ENCODE measurements at places on chromosomes 4 and X. TPM values are rescaled to one million over a fixed set of nuclear protein-coding genes. Genes with fewer than 3 reads are reported as not detected.

GRCh38 chr4:122480655-122481487 lies 24.3 kb upstream of the IL2 start:
- no peaks in the 10 kb centered on the region for H3K36me3 ChIP-seq
- no peak overlapping the region for H3K27ac ChIP-seq
- H3K4me3 ChIP-seq: no peak overlapping the region
- no peaks in the 10 kb centered on the region for H3K4me1 ChIP-seq

GRCh38 chr4:42278709-42279324 lies 118.5 kb upstream of the SHISA3 start:
- no peak overlapping the region for H3K27ac ChIP-seq
- H3K4me3 ChIP-seq: no peak overlapping the region
- no peak for DNase-seq
- H3K36me3 ChIP-seq: no peaks in the 10 kb centered on the region
- no peaks in the 10 kb centered on the region for H3K4me1 ChIP-seq

The CXorf51A gene
- not detected for total RNA-seq

DNA sequence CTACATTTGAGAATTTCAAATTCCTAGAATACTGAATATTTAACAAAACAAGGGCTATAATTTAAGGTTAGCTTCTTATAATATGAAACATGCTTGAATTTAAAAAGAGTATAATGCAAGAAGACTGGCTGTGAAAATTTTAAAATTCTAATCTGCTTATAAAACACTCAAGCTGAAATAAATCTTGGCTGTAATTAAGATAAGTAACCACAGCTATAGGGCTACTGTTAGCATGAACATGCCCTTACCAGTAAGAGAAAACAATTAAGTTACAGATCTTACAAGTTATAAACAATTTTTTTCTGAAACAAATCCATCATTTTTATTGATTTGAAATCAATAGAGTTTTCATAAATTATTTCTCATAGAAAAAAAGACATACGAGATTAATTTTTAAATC lies 148.2 kb downstream of the INPP4B start:
- no peaks in the 10 kb centered on the region for H3K4me1 ChIP-seq
- DNase-seq: no peak

The ACE2 gene
- not detected for total RNA-seq

The MAGEA2 gene
- total RNA-seq: 3.5 TPM

DNA sequence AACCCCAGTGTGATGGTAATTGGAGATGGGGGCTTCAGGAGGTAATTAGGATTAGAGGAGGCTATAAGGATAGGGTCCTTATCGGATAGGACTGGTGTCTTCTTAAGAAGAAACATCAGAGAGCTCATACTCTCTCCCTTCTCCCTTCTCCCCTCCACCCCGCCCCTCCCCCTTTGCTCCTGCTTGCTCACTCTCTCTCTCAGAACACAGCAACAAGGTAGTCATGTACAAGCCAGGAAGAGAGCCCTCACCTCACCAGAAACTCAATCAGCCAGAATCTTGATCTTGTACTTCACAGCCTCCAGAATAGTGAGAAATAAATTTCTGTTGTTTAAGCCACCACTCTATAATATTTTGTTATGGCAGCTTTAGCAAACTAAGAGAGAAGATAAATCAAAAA lies 4.5 kb downstream of the DDX60L start:
- no peak overlapping the region for H3K27ac ChIP-seq
- peaks cover 8% of the 10 kb centered on the region for H3K27me3 ChIP-seq
- no peak overlapping the region for H3K4me3 ChIP-seq
- no peak for DNase-seq
- H3K36me3 ChIP-seq: no peaks in the 10 kb centered on the region

The CLNK gene
- total RNA-seq: not detected

DNA sequence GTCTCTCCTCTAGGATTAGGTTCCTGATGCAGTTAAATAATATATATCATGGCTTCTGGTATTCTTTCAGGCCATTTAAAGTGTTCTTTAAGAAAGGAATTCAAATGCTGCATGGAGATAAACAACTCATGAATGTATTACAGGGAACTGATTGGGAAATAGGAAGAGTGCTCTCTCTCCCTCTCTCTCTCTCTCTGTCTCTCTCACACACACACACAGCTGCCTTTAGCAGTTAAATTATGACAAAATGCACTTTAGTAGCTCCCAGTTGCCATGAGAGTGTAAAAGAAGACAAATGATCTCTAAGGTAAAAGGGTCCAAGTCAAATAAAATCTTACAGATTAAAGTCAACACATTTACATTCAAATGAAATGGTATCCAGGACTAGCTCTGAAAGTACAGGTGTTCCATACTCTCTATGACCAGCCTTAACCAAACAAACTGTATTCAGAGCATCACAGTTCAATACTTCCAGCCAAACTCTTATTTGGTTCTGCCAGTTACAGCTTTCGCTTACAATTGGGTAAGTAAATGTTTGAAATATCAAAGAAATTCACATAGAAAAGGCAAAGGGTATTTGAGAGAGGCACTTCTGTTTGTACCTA lies 94.7 kb upstream of the CXXC4 start:
- H3K27ac ChIP-seq: no peak overlapping the region
- H3K27me3 ChIP-seq: no peaks in the 10 kb centered on the region
- no peak for DNase-seq

- H3K4me1 ChIP-seq: peaks cover 7% of the 10 kb centered on the region
- H3K27ac ChIP-seq: no peak overlapping the region
These were observed 30.8 kb downstream of the BLOC1S4 start for GRCh38 chr4:6746721-6747293.

The SUPT20HL1 gene
- not detected for total RNA-seq

The GRIA2 gene
- 0.13 TPM for total RNA-seq

DNA sequence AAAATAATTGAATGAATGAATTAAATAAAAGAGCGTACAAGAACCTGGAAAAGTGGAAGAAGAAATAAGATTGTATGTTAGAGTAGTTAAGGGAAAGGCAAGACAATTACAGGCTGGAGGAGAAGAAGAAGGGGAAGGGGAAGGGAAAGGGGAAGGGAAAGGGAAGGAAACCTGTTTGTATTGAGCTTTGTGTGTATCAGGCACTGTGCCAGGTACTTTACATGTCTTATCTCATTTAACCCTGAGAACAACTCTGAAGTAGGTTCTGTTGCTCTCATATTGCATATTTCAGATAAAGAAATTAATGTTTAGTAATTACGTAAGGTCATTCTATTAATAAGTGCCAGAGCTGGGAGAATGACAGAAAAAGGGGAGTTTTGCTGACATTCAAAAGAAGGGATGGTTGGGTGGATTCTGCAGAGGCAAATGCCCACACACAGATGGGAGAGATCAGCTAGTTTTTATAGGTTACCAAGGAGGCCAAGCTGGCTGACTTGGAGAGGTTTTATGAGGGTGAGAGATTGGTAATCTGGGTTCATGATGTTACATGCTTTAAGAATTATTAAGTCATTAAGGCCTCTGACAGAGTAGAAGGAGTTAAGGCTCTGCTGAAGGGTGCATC lies 92.3 kb upstream of the LCORL start:
- H3K27me3 ChIP-seq: no peaks in the 10 kb centered on the region
- no peak for DNase-seq
- no peaks in the 10 kb centered on the region for H3K36me3 ChIP-seq
- peaks cover 38% of the 10 kb centered on the region for H3K4me1 ChIP-seq
- no peak overlapping the region for H3K4me3 ChIP-seq

The TASL gene
- not detected for total RNA-seq

DNA sequence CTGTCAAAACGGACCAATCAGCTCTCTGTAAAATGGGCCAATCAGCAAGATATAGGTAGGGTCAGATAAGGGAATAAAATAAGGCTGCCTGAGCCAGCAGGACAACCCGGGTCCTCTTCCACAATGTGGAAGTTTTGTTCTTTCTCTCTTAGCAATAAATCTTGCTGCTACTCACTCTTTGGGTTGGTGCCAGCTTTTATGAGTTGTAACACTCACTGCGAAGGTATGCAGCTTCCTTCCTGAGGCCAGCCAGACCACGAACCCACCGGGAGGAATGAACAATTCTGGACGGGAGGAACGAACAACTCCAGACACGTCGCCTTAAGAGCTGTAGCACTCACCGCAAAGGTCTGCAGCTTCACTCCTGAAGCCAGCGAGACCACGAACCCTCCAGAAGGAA lies 287.8 kb downstream of the RAPGEF2 start:
- peaks cover 2% of the 10 kb centered on the region for H3K4me1 ChIP-seq
- no peak overlapping the region for H3K27ac ChIP-seq
- no peaks in the 10 kb centered on the region for H3K36me3 ChIP-seq
- no peak overlapping the region for H3K4me3 ChIP-seq
- no peak for DNase-seq
- peaks cover 4% of the 10 kb centered on the region for H3K27me3 ChIP-seq

DNA sequence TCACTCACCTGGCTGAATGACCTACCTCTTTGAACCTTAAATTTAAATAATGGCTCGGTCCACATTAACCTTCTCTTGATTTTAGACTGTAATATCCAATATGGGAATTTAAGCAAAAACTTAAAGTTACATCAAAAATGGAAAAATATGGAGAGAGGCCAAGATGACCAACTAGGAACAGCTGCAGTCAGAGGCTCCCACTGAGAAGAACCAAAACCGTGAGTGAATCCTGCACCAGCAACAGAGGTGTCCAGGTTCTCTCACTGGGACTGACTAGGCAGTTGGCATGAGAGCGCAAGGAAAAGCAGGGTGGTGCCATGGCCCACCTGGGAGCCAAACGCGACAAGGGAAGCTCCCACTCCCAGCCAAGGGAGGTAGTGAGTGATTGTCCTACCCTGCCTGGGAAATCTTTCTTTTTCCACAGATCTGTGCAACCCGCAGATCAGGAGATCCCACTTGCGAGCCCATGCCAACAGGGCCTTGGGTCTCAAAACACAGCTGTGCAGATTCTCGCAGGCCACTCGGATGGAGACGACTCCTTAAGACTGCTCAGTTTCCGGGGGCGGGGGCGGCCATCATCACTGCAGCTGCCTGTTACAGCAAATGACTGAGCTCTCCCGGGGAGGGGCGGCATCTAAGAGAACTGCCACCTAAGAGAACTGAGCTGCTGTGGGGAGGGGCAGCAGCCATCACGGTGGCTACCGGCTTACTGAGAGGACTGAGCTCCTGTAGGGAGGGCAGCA lies 343.4 kb downstream of the DMD start:
- peaks cover 1% of the 10 kb centered on the region for H3K27me3 ChIP-seq
- no peak overlapping the region for H3K4me3 ChIP-seq
- no peaks in the 10 kb centered on the region for H3K36me3 ChIP-seq
- no peaks in the 10 kb centered on the region for H3K4me1 ChIP-seq
- no peak for DNase-seq

The TMPRSS11F gene
- total RNA-seq: not detected

DNA sequence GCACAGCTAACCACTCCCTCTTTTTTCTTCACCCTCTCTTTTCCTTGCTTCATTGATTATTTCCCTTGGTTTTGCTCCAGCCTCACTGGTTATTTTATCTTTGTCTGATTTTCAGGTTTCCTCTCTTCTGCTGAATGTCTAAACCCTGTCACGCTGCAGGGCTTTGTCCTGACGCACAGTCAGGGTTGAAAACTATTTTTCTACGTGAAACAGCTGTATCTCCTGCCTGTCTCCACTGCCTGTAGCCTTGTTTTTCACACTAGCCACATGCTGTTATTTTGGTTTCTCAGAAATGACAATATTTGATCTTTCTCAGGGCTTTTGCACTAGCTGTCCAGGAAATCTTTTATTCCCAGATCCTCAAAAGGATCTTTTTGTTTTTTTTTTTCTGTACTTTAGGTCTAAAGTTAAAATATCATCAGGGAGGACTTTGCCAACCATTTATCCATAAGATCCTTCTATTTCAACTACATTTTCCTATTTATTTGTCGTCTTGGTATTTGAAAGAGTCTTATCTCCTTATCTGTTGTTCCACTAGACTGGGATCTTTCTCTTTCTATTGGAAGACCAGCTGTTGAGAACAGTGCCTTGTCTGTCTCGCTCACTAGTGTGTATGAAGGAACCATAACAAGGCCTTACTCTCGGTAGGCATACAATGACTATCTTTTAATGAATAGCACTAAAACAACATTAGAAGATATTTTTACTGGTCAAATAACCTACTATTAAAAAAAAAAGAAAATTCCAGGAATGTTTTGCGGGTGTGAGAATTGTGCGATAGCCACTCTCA lies 164.3 kb downstream of the PDHA2 start:
- H3K36me3 ChIP-seq: no peaks in the 10 kb centered on the region
- H3K4me3 ChIP-seq: no peak overlapping the region
- no peaks in the 10 kb centered on the region for H3K27me3 ChIP-seq
- no peak for DNase-seq
- no peaks in the 10 kb centered on the region for H3K4me1 ChIP-seq

GRCh38 chr4:138868562-138868961 lies 147.0 kb upstream of the NOCT start:
- DNase-seq: no peak
- peaks cover 8% of the 10 kb centered on the region for H3K4me1 ChIP-seq
- H3K27ac ChIP-seq: no peak overlapping the region

The PRDM8 gene
- total RNA-seq: 30.5 TPM

The TRIM75 gene
- total RNA-seq: not detected

DNA sequence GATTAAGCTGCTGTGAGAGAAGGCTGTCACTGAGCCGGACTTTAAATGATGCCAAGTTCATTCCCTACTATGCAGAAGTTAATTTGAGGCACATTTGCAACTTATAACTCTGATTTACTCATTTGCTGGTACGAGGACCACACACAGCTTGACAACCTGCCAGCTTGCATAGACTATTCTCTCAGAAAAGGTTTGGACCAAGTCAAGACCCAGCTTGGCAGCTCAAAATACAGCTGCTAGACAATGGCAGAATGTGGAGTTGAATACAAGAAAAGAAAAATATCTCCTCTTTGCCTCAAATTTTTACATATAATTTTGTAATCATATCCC lies 338.9 kb downstream of the DHX15 start:
- no peaks in the 10 kb centered on the region for H3K27me3 ChIP-seq
- no peak for DNase-seq
- H3K36me3 ChIP-seq: no peaks in the 10 kb centered on the region
- H3K4me3 ChIP-seq: no peak overlapping the region

DNA sequence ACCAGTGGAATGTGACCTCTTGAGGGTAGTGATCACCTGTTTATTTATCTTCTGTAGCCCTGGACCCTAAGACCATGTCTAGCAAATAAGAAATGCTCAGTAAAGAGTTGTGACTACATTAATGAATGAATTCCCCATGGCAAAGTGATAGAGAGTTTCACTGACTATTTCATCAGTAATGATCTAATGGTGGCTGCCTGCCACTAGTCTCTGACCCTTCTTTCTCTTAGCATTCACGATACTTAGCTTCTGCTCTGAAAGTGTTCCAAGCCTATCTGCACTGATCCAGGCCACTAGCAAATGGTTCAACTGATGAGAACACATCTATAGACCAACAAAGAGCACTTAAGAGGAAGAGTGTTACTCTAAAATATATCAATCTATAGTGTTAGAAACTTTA lies 50.0 kb upstream of the RASGEF1B start:
- no peak overlapping the region for H3K27ac ChIP-seq
- DNase-seq: no peak

The ADH1B gene
- total RNA-seq: not detected

GRCh38 chrX:136157187-136157586 lies 9.9 kb downstream of the FHL1 start:
- no peaks in the 10 kb centered on the region for H3K4me1 ChIP-seq
- H3K27me3 ChIP-seq: no peaks in the 10 kb centered on the region
- no peak overlapping the region for H3K4me3 ChIP-seq
- no peak overlapping the region for H3K27ac ChIP-seq

The SLC6A14 gene
- not detected for total RNA-seq

The EDNRA gene
- 0.23 TPM for total RNA-seq

The TMEM31 gene
- total RNA-seq: not detected

- no peak overlapping the region for H3K27ac ChIP-seq
- peaks cover 12% of the 10 kb centered on the region for H3K27me3 ChIP-seq
- no peak overlapping the region for H3K4me3 ChIP-seq
- no peaks in the 10 kb centered on the region for H3K4me1 ChIP-seq
- no peak for DNase-seq
These were observed 13.5 kb upstream of the ASMTL start for GRCh38 chrX:1466232-1466661.

Measured in endothelial cell (in vitro differentiated cells).